B cell (primary cell): ENCODE measurements at places on chromosomes 3 and 15. TPM values are rescaled to one million over a fixed set of nuclear protein-coding genes. Genes with fewer than 3 reads are reported as not detected.

DNA sequence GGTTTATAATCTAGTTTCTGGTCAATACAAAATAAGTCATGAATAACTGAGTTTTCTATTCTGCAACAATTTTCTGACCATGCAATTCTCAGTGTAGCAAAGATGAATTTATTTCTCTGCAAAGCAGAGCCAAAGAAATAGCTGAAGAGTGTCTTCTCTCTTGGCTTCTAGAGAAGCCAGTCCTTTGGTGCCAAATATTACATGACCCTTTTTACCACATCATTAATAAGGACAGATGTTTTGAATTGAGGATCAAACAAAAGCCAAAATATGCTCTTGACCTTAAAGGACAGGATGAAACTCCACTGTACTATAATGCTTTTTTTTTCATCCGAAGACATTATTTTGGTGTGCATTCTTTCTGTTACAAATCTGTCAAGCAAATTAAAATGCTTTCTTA lies 40.2 kb upstream of the OSTN start:
- no peaks in the 10 kb centered on the region for H3K4me1 ChIP-seq
- H3K36me3 ChIP-seq: no peaks in the 10 kb centered on the region
- no peak overlapping the region for H3K4me3 ChIP-seq
- no peak overlapping the region for H3K27ac ChIP-seq

GRCh38 chr3:100518983-100519382 lies 26.6 kb downstream of the TMEM45A start:
- no peaks in the 10 kb centered on the region for H3K4me1 ChIP-seq
- H3K36me3 ChIP-seq: no peaks in the 10 kb centered on the region
- no peak overlapping the region for H3K27ac ChIP-seq
- no peak overlapping the region for H3K4me3 ChIP-seq
- DNase-seq: no peak
- no peaks in the 10 kb centered on the region for H3K27me3 ChIP-seq

DNA sequence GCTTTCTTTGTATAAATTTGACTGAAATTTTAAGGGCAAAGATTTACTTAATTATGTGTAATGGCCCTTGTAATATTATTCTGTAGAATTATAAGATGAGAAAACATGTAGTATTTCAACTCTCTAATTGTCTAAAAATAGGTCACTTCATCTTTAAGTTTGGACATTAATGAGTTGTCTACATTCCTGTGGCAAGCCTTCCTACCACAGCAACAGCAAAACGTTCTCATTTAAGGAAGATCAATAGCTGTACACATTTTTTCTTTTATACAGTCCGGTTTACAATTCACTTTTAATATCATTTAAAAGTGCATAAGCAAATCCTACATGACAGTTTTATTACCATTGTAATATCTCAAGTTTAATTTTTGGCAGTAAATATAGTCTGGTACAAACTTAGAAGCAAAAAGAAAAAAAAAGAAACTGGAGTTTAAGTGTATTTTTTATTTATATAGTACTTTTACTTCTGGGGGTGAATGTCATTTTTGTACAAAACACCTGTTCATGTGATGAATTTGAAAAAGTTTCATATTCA lies 501.8 kb downstream of the ZPLD1 start:
- no peak overlapping the region for H3K27ac ChIP-seq
- no peaks in the 10 kb centered on the region for H3K4me1 ChIP-seq
- no peak overlapping the region for H3K4me3 ChIP-seq
- no peaks in the 10 kb centered on the region for H3K27me3 ChIP-seq
- H3K36me3 ChIP-seq: no peaks in the 10 kb centered on the region
- DNase-seq: no peak

Gene PLSCR5
- total RNA-seq: not detected in 2 replicates

Gene DAZL
- 0.27 TPM in 1 of 2 replicates, not detected in the other for total RNA-seq

Gene VEPH1
- not detected in 2 replicates for total RNA-seq
